ENCODE measurements at places on chromosomes 13 and 19.
A peak's percentile ranks its signal among the peaks of the same experiment; 100 is the strongest.

DNA sequence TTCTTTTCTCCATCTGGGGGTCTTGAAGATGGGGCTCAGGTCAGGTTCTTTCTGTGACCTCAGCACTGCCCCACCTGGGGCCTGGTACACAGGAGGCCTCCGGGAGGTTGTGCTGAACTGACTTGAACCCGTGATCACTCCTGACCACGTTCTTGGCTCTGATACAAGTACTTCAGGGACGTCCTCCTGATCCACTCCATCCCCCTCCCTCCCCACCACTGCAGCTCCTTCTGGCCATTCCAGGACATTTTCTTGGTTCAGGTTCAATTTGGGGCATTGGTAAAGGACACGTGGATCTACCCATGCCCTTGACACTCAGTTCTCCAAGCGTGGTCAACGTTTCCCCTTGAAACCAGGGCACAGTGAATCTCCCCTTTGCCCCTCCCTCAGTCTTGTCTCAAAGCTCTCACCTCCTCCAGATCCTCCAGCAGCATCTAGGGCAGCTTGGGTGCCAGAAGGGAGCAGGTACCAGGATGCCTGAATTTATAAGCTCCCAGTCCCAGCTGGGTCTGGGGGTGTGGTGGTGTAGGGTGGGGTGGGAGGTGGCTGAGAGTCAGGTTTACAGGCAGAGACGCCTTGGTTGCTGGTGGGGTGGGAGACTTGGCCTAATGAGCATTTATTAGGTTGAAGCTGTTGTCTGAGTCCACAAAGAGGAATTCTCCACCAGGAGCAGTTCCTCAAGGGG, at the start of gene KLK15:
Gene KLK15, minus strand, starts transcription at position 458 of the 685 bp plus-strand sequence. CDS start 2,082 bp downstream, outside the sequence.
- DNase-seq = no peak

GRCh38 chr13:36887758-36888521, 32.1 kb downstream of the SMAD9 start:
- no peak for DNase-seq

DNA sequence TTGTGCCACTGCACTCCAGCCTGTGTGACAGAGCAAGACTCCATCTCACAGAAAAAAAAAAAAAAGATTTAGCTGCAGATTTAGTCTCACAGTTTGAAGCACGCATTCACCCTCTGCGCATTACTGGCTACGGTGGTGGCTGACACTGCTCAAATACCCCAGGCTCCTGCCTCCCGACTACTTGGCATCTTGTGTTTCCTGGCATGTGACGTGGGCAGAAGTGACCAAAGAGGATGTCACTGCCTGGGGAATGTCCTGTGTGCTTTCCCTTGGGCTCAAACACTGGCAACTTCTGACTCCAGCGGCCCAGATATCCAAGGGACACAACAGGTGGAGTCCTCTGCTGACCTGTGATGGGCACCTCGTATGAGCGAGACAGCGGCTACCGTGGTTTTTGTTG, 24.7 kb upstream of the EIF3G start:
- DNase-seq = no peak

- no peak for DNase-seq
Observed at GRCh38 chr13:113666329-113666670, 719 bp upstream of the GRK1 start.

DNA sequence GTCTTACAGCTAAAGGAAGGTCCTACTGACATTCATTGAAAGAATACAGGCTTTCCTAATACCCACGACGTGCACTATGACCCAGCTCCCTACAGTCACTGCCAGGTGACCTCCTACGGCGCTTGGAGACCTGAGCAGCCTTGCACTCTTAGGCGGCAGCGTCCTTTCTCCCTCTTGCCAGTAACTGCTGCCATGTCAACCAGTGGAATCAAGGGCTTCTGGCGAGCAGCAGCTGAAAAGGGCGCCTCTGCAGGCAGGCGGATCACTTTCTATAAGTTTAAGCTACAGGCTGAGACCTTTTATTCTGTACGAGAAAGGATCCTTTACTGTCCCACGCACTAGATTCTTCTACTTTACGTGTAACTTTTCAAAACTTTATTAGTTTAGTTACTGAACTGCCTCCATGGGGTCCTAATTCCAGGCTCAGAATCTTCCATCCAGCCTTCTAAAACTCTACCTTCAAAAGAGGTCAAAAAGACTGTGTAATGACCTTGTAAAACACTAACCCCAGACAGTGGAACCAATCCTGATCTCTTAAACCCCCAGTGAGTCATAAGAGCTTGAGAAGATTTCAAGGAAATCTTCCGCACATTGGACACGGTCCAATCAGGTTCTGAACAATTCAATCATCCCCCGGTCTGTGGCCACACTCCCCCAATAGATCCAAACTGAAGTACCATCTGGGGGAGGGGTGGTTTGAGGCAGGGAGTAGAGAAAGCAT, 1.9 kb downstream of the KCTD12 start:
- no peak for DNase-seq

- DNase-seq = no peak
Observed at GRCh38 chr13:64866331-64866730, 2363.8 kb downstream of the PCDH9 start.

GRCh38 chr13:111061358-111062045, 53.6 kb upstream of the ARHGEF7 start:
- DNase-seq = no peak

DNA sequence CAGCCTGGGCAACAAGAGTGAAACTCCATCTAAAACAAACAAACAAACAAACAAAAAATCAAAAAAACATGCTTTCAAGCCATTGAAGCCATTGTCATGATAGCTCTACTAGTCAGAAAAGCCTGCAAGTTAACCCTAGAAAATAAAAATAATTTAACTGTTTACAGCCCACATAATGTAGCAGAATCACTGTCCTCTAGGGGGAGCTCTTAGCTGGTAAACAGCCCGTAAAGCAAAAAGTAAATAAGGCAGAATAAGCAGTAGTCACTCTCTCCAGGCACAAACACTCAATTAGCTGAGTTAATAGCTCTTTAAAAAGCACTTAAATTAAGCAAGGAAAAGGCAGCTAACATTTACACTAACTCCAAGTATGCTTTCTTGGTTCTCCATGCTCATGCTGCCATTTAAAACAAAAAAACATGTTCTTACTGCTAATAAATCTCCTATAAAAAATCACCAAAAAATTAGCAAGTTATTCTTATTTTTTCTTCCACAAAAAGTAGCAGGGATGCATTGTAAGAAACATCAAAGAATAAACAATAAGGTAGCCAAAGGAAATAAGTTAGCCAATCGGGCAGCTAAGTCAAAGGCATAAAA, 11.3 kb downstream of the LILRB4 start:
- peak; percentile 0 for DNase-seq

DNA sequence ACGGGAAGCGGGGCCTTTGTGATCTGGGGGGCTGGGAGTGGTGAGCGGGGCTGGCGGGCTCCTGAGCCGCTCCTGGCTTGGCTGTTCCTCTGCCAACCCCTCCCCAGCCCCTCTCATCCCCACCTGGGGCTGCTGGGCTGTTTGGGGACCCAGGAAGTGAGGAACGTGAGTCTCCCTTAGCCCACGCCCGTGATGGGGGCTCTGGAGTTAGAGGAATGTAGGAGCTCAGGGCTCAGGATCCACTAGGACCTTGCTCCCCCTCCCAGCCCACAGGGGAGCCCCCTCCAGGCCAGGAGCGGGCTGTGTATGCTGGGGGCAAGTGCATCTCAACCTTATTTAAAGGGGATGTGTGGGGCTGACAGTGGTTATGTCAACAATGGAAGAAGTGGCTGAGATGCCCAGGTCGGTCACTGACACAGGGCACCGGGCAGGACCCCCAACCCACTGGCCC, 134.1 kb downstream of the URI1 start:
- no peak for DNase-seq

DNA sequence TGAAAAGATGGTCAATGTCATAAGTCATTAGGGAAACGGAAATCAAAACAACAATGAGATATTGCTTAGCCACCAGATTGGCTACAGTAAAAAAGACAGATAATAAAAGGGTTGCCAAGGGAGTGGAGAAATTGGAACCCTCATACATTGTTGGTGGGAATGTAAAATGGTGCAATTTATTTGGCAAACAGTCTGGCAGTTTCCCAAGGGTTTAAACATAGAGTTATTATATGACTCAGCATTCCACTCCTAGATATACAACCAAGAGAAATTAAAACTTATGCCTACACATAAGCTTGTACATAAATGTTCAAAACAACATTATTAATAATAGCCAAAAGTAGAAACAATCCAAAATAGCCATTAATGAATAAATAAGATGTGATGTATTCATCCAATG, 9.9 kb upstream of the ZNF227 start:
- no peak for DNase-seq

DNA sequence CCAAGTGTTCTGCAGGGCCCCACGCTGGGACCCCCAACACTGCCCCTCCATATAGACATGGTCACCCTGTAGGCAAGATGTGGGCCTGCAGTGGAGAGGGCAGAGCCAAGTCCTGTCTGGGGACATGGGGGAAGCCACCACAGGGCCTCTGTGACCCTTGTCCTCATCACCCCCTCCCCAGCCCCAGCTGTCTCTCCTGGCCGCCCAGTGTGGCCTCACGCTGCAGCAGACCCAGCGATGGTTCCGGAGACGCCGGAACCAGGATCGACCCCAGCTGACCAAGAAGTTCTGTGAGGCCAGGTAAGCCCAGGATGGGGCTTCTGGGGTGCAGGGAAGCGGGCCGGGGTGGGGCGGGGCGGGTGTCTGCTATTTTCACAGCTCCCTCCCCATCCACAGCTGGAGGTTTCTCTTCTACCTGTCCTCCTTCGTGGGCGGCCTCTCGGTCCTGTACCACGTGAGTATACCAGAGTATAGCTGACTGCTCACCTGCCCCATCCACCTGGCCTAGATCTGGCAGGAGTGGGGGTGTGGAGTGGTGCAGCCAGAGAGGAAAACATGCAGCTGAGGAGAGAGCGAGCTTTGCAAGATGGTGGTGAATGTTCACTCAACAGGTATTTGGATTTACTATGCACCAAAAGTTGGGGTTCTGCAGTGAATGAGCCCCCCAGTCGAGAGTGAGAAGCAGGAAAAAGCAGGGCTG, 46.4 kb downstream of the CERS4 start:
- DNase-seq = no peak

DNA sequence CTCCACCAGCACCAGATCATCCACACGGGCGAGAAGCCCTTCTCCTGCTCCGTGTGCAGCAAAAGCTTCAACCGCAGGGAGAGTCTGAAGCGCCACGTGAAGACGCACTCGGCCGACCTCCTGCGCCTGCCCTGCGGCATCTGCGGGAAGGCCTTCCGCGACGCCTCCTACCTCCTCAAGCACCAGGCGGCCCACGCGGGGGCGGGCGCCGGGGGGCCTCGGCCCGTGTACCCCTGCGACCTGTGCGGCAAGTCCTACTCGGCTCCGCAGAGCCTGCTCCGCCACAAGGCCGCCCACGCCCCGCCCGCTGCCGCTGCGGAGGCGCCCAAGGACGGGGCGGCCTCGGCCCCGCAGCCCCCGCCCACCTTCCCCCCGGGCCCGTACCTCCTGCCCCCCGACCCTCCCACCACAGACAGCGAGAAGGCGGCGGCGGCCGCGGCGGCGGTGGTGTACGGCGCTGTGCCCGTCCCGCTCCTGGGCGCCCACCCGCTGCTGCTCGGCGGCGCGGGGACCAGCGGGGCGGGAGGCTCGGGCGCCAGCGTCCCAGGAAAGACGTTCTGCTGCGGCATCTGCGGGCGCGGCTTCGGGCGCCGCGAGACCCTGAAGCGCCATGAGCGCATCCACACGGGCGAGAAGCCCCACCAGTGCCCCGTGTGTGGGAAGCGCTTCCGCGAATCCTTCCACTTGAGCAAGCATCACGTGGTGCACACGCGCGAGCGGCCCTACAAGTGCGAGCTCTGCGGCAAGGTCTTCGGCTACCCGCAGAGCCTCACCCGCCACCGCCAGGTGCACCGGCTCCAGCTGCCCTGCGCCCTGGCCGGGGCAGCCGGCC, 9.4 kb downstream of the ZNF784 start:
- DNase-seq = no peak

GRCh38 chr13:60214213-60215055, 50.7 kb upstream of the DIAPH3 start:
- no peak for DNase-seq

DNA sequence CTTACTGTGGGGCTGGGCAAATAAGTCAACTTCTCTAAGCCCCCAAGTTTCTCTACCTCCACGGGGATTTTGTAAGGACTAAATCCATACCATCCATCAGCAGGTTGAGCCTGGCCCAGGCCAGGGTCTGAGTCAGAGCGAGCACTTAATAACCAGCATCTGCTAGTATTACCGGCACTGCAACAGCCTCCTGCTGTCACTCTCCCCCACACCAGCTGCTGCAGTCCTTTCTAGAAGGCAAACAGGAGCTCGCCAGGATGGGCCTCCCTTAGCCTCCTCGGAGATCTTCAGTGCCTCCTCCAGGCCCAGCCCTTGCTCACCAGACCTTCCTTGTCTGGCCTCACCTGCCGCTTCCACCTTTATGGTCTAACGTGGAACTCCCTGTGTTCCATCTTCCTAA, 3.2 kb downstream of the NAPA start:
- peak; percentile 18 for DNase-seq

DNA sequence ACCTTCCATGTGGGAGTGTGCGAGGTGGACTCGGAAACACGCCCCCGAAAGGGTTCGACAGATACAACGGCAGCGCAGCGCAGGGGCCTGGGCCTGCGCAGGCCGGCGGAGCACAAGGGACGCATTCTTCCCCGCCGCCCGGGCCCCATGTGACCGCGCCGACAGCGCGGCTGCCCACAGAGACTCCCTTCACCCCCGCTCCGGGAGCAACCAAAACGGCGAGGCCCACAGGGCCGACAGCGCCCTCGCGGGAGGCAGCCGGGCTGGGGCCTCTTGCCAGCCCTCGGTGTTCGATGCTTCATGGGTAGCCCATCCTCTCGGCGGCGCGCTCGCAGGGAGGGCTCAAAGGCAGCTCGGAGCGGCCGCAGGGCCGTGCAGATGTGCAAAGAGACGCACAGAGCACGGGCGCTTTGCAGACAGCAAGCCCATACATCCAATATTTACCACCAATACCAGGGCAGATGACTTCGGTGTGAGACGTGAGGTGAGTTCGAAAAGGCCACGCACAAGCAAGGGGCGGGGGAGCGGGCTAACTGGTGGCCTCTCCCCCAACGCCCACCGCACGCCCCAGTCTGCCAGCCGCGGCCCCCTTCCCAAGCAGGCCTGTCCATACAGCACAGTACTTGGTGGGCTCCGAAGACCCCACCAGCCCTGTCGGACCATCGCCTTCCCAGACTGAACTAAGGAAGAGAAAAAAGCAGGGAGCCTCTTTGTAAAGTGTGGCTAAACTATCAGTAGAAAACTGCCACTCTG, 89.9 kb downstream of the CRYL1 start:
- DNase-seq = no peak

- no peak for DNase-seq
Observed at GRCh38 chr19:13057147-13057572, 45.5 kb downstream of the LYL1 start.

- no peak for DNase-seq
Observed at GRCh38 chr13:31172001-31172400, 10.3 kb upstream of the HSPH1 start.

DNA sequence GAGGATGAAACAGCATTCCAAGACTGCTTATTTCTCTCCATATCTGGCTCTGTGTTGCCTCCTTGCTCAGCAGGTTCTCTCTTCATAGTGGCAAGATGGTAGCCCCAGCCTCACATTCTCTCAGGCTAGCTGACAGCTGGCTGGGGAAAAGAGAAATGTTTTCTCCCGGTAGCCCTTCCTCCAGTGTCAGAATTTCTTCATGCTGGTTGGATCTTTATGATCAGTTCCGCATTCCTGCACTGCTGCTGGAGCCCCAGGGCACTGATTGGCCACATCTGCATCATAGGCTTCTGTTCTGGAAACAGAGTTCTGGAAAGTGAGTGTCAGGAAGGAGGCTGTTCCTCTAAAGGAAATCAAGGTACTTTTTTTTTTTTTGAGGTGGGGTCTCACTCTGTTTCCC, 24.6 kb downstream of the POP4 start:
- DNase-seq = peak; percentile 5

Measured in kidney glomerular epithelial cell (primary cell).